ENCODE measurements at places on chromosomes 5 and 9.

DNA sequence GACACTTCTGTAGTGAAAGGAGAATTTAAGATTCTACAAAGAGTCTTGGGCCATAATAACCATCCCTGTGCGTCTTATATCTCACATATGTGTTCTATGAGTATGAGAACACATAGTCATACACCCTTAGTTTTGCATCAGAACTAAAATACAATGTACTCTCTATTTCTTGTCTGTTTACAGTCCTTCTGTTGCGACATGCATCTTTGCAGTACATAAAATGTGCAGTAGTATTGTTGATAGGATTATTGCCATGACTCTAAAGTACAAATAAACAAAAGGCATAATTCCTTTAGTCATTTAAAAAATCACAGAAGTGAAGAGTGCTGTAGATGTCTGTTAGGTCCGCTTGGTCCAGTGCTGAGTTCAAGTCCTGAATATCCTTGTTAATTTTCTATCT is 201.9 kb downstream of the NR3C1 start:
- no peak for DNase-seq

DNA sequence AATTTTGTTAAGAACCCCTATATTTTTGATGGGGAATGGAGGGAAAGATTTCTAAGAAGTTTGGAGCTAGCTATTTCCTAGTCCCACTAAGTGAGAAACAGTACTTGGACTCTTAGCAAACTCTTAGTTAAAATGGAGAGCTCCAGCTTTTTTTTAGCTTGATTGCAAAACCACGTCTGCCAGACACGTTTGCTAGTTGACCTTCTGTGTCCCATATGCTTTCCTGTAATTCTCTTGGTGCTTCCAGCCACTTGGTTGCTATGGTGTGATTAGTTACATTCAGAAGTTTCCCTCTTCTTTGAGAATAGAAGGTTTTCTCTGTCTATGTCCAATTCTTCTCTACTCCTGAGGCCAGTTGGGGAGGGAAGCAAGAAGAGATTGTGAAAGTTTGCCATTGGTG is 417.0 kb upstream of the TLE4 start:
- no peak for DNase-seq

DNA sequence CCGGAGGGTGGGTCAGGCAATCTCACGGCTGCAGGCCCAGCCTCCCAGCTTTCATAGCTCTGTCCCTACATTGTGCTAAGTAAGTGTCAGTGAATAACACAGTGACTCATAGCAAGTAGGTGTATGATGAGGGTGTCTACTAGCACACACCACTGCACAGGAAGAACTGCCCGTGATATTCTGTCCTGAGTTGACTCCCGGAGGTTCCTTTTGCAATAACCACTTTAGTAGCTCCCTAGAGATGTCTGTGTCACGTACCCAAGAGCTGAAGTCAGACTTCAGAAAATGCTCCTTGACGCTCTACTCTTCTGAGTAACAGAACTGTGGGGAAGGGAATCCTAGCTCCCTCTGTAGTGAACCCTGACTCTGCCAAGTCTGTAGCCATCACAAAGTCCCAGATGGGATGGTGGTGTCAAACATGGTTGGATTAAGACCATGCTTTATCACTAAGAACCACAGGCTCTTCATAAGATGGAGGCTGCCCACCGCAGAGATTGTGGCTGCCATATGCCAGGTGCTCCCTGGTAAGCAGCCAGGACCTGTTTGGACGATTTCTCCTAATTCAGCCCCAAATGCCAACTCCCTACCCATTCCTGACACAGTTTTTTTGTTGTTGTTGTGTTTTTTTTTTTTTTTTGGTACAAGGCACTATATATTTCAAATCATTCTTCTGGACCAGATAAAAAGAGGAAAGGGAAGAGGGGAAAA is 352.6 kb upstream of the PANK3 start:
- DNase-seq = no peak

GRCh38 chr9:112532427-112532826 is 45.8 kb downstream of the KIAA1958 start:
- DNase-seq = no peak

- DNase-seq = peak; percentile 83
Observed at GRCh38 chr5:135398160-135398854, 724 bp downstream of the MACROH2A1 start.

DNA sequence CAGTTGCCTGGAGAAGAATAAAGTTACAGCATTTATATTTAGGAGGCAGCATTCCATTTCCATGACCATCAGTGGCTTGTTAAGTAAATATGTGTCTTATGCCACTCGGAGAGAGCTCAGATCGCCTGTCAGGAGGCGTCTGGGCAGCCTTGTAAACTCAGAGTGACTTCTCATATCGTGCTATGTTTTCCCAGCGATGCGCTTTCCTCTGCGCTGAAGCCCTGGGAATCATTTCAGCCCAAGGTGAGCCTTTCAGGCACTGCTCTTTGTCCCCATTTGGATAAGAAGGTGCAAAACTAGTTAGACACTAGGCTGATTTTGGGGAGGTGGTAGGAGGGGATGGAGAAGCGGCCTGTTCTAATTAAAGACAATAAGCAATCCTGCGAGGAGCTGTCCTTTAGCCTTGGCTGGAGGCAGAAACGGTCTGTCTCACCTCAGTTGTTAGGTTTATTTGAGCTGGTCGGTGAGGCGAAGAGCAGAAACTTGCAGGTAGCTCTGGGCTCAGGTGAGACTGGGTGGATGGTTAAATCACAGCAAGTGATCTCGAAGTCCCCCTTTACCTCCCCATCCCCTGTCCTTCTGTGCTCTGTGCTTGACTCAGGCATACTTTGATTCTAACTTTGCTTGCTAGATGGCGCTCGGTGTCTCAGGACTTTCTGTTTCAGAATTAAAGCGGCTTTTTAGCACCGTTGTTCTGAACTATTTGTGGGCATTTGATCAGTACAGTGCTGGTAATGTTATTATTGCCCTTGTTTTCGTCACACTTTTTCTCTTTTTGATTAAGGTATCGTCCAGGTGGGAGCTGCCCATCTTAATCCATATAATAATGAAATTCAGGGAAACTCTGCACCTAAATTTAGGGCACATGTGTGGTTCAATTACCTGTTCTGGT is 24.6 kb downstream of the NR2F1 start:
- DNase-seq = peak; percentile 1

DNA sequence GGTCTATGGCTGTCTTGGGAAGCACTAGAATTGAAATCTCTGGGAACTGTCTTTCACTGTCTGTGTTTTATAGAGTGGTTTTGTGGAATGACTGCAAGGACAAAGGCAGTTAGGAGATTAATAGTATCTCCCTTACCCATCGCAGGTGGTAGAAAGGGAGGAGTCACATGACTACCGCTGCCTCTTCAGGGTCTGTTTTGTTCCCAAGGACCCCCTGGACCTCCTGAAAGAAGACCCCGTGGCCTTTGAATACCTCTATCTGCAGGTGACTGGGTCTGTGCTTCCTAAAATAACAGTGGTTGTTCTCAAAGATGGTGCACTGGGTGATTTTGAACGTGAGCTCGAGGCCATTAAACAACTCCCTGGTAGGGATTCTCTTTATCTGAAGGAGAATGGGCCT is 22.8 kb upstream of the TRMT10B start:
- DNase-seq = no peak

- DNase-seq = no peak
Observed at GRCh38 chr5:14118551-14119320, 24.4 kb upstream of the TRIO start.

- DNase-seq = no peak
Observed at GRCh38 chr5:80865551-80865950, 94.6 kb upstream of the RASGRF2 start.

DNA sequence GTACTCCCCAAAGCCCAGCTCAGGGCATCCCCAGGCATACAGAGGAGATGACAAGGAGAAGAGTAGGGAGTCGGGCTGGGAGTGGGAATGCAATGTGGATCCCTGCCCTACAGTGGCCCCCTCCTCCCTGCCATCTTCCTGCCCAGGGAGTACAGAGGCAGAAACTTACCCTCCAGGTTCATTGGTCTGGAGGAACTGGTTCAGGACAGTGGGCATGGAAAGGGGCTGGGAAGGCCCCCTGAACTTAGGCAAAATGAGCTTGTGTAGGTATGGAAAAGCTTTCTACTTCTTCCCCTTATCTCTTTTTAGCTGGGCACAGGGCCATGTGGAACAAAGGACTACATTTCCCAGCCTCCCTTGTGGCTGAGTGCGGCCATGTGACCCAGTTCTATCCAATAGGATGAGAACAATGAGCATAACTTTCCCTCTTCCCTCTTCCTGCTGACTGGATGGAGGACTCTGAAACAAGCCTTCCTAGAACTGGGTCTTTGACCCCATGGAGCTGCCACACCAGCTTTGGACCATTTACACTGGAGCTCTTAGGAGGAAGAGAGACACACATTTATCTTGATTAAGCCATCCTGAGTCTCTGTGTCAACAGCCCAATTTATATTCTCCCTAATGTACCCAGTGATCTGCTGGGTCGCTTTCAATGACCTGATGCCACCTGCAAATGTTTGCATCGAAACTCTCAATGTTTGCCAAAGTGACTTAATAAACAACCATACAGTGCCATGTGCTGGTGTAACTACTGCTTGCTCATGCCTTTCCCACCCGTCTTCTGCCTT is 25.0 kb upstream of the HMCN2 start:
- DNase-seq = peak; percentile 89

DNA sequence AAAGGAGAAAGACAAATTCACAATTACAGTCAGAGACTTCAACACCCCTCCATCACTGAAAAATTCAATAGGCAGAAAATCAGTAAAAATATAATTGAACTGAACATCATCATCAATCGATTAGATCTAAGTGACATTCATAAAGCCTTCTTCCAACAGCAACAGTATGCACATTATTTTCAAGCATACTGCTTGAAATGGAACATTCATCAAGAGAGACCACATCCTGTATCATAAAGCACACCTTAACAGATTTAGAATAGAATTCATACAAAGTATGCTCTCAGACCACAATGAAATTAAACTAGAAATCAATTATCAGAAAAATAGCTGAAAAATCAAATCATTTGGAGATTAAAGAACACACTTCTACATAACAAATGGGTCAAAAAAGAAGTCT is 39.1 kb downstream of the ERMP1 start:
- no peak for DNase-seq

DNA sequence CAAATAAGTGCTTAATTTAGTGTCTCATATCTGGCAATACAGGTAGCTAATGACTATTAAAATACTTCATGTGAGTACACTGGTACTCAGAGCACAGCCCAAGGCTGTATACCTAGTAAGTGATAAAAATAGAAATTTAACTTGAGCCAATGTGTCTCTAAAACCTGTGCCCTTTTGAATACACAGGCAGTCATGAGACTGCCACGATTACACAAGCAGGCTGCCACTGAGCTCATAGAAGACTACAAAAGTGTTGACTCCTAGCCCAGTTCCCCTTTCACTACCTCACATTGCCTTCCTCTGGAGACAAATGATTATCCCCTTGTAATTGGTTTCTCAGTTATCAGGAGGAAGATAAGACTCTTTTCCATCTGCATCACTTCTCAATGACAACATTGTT is 66.3 kb upstream of the PAPPA start:
- no peak for DNase-seq

GRCh38 chr5:153555420-153556114 is 65.1 kb downstream of the GRIA1 start:
- DNase-seq = no peak

DNA sequence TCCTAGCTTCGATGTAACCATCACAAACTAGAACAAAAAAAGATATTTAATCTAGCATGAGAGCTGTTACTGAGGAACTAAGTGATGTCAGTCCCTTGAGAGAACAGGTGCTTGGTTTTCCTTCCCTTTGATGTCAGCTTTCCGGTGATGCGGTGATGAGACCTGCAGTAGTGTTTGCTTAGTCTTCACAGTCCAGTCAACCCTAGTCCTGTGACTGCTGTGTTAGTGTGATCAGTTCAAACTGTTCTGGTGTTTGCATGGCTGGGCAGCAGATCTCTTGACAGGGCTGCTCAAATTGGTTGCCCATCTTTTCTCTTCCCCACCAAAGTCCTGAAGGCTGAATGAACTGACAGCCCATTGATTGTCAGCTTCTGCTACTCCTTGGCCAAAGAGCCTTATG is 608.6 kb upstream of the DAB2 start:
- DNase-seq = no peak

DNA sequence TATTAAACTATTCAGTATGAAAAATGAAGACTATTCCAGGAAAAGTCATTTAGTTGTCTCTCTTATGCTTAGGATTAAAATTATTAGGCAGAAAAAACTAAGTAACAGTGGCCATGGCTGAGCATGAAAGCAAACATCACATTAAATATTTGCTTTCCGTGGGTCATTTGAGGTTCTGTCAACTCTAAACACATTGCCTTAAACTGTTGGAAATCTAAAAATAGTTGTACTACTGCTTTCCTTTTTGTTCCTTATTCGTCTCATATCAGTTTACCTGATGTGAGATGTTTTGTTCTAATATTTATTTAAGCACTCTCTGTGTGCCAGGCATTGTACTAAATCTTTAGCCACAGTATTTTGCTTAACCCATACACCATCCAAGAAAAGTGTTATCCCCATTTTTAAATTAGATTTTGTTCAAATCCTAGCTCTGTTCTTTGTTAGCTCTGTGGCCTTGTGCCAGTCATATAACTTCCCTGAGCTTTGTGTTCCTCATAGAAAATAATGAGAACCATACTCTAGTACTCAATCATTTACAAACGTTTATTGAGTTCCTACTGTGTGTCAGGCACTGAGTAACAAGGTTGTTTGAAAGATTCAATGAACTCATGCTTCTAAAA is 18.7 kb upstream of the ZNF608 start:
- DNase-seq = peak; percentile 49

GRCh38 chr5:173025651-173026050 is 30.5 kb upstream of the CREBRF start:
- DNase-seq = no peak
